ENCODE measurements at places on chromosomes 7 and 10.

DNA sequence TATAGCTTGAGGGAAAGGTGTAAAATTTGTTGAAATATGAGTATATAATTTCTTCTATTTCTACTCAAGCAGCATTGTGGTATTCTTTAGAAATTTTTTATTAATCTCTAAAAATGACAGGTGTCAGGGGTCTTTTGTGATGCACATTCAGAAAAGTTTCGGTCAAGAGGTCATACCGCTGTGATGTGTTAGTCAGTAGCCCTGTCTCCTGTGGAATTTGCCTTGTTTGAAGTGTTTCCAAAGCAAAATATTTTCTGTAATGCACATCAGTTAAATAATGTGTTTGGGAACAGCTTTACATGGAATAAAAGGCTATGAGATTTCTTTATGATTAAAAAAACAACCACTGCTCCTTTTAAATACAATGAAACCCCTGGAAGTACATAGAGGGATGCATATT, 35.8 kb downstream of the FOXP2 start:
- no peak for DNase-seq

DNA sequence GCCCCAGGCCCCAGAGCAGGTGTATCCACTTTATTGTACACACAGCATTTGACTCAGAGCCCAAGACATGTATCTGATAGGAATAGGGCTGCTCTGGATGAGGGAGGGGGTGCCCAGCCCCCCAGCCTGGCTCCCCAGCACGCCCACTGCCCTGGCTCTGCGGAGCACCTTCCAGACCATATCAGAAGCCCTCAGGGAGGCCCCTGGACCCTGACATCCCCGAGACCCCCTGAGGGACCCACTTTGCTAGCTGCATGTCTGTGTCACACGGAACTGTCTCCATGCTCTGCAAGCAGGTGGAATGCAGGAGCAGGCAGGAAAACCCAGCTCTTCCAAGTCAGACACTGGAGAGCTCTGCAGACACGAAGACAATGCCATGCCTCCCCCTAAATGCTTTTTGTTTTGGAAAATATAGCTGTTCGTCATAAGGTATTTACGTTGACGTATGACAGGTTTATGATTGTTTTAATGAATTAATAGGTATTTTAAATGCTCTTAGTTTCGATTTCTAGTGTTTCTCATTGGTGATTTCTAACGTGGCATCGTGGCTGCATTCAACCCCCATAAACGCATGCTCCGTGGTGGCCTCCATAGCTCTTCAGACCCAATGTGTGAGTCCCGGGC, 92.8 kb upstream of the INSIG1 start:
- DNase-seq: no peak

- no peak for DNase-seq
These were observed 62.7 kb downstream of the KAT6B start for GRCh38 chr10:74888962-74889661.

GRCh38 chr7:94912085-94912484, 4.7 kb downstream of the PPP1R9A start:
- DNase-seq: no peak
